Ureter (tissue), 1 donor: ENCODE measurements at places on chromosomes 6 and 20. TPM values are rescaled to one million over a fixed set of nuclear protein-coding genes. Genes with fewer than 3 reads are reported as not detected.

C20orf141 gene
- not detected for total RNA-seq

DZANK1 gene
- total RNA-seq: 7.1 TPM

CRIP3 gene
- total RNA-seq: 1.5 TPM

RRAGD gene
- 14.6 TPM for total RNA-seq

NTSR1 gene
- total RNA-seq: not detected

SAPCD1 gene
- total RNA-seq: 2.8 TPM
